ENCODE measurements at places on chromosomes 13 and 19.

- no peak for DNase-seq
These were observed 6.0 kb downstream of the PLAUR start for GRCh38 chr19:43664018-43664417.

DNA sequence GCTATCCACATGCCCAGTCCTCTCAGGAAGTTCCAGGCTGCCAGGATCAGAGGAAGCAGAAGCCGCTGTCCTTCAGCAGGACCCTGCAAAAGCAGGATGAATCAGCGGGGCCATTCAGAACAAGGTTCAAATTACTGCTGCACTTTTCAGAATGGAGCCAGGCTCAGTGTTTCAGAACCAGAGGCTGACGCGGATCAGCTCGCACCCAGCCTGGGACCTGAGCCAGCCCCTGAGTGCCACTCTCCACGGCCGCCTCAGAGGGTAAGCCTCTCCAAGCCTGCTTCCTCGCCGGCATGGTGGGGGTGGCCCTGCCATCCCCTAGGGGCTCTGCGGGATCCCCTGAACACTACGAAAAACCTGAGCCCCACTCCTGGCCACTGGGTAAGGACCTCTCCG lies 24.7 kb downstream of the RASA3 start:
- no peak for DNase-seq

- DNase-seq, result no peak
These were observed 117.7 kb downstream of the ENOX1 start for GRCh38 chr13:43669101-43669500.

GRCh38 chr19:6737873-6738786 lies 750 bp upstream of the GPR108 start:
- peak; percentile 81 for DNase-seq

DNA sequence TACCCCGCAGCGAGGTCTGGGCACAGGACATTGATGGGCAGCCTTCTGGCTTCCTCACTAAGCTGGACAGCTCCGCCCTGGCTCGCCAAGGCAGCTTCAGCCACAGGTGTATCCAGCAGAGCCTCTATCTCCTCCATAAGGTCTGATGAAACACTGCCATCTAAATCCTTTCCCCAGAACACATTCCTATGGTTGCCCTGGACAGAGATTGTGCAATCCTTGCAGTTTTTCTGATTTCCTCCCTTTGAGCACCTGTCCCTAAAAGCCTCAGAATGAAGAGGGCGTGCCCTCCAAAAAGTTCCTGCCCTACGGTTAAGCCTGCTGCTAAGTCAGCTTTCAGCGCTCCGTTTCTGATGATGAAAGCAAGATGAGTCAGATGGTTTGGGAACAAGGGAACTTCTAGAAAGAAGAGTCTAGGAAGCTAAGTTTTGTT lies 21.0 kb downstream of the CLEC4M start:
- peak; percentile 69 for DNase-seq

DNA sequence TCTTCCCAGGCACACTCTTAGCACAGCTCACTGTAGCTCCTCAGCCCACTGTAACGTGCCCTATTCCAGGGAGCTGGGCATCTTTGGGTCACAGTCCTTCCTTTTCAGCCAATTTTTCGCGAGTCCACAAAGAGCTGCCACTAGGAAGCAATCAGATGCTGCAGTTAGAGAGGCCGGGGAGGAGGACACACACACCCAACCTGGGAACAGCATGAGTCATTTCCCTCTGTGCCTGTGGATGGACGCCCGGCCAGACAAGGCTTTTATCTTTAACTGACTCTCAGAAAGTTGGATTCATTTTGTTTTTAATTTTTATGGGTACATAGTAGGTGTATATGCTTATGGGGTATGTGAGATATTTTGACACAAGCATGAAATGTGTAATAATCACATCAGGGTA lies 918.6 kb downstream of the UQCRFS1 start:
- DNase-seq, result no peak

DNA sequence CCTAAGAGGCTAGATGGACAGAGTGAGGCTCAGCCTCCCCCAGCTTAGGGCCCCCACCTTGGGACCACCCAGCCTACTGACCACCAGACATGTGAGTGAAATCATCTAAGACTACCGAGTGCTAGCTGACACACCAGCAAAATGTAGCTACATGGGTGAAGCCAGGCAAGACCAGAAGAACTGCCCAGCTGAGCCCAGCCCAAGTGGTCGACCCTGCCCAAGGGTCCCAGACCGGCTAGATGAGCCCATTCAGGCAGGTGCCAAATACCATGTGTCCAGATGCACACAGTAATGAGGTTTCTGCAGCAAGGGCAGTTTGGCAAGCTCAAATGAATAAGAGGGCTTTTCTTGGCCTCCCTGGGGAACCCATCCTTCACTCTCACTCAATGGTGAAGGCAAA lies 56.6 kb downstream of the ZNF557 start:
- DNase-seq, result no peak

DNA sequence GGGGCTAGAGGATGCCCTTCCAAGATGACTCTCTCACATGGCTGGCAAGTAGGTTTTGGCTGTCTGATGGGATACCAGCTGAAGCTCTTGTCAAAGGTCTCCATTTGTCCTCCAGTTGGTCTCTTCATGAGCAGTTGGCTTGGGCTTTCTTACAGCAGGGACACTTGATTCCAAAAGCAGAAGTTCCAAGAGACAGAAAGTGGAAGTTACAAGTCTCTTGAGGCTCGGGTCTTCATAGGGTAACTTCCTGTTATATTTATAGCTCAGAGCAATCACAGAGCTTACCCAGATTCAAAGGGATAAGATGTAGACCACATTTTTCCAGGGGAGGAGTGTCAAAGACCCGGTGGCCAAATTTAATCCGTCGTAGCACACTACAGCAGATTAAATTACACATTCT lies 440.0 kb downstream of the RFC3 start:
- DNase-seq, result no peak

GRCh38 chr19:14033946-14034345 lies 2.4 kb downstream of the IL27RA start:
- no peak for DNase-seq

- DNase-seq, result no peak
These were observed 24.4 kb upstream of the MYCBP2 start for GRCh38 chr13:77351315-77351714.

DNA sequence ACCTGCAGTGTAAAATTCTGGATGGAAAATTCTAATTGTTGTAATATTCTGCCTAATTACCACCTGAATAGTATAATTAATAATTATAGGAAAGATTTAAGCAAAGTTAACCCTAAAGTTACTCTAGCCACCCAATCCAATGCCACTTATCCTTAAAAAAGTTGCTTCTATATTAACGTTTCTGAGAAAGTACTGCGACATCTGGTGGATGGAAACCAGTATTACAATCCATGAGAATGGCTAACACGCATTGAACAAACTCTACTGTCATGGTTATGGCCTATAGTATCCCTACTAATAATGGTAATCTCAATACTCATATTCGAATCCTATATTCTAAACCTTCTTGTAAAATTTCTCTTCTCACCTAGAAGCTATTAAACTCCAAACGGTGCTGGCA lies 1551.8 kb downstream of the SLITRK1 start:
- DNase-seq, result peak; percentile 14

- DNase-seq, result no peak
These were observed 124.6 kb downstream of the GGACT start for GRCh38 chr13:100464006-100464405.

- no peak for DNase-seq
These were observed 17.6 kb upstream of the TNFRSF19 start for GRCh38 chr13:23552661-23553060.

DNA sequence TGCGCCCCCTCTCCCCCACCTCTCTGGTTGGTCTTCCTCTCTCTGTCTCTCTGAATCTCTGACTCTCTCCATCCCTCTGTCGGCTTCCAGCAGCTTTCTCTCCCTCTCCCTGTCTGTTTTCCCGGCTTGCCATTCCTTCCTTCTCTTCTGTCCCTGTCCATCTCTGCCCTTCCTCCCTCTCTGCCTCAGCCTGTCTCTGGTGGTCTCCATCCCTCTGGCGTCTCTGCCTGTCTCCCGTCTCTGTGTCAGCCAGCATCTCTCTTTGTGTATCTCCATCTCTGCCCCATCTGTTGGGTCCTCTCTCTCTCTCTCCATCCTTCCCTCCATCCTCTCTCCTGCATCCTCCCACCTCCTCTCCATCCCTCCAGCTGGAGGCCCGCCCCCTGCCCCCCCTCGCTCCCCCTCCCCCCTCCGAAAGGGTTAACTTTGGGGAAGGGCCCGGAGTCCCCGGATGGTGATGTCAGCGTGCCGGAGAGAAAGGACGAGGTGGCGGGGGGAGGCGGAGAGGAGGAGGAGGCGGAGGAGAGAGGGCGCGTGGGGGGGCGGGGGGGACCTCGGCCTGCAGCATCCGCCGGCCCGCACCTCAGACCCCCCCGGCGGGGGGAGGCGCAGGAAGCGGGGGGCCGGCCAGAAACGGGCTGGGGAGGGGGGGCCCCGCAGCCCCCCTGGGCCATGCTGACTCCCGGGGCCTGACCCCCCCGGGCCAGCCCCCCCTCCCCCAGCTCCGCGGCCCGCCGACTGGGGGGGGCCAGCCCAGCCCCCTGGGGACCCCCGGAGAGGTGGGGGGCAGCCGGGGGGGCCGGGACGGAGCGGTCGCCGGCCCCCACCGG lies at the start of gene BRSK1:
BRSK1 (plus strand) TSS at position 450 of the 830 bp plus-strand sequence. CDS start 446 bp downstream, outside the sequence.
- DNase-seq, result peak; percentile 83

GRCh38 chr19:8240274-8241229 lies 31.4 kb downstream of the CERS4 start:
- DNase-seq, result peak; percentile 38

- DNase-seq, result no peak
These were observed 73.3 kb downstream of the FGF9 start for GRCh38 chr13:21744149-21744548.

- no peak for DNase-seq
These were observed 1390.7 kb downstream of the SLITRK5 start for GRCh38 chr13:89061821-89062220.

- DNase-seq, result peak; percentile 28
These were observed 105.8 kb downstream of the SOX1 start for GRCh38 chr13:112172641-112173251.

GRCh38 chr13:62887046-62887445 lies 1471.4 kb upstream of the PCDH20 start:
- no peak for DNase-seq

DNA sequence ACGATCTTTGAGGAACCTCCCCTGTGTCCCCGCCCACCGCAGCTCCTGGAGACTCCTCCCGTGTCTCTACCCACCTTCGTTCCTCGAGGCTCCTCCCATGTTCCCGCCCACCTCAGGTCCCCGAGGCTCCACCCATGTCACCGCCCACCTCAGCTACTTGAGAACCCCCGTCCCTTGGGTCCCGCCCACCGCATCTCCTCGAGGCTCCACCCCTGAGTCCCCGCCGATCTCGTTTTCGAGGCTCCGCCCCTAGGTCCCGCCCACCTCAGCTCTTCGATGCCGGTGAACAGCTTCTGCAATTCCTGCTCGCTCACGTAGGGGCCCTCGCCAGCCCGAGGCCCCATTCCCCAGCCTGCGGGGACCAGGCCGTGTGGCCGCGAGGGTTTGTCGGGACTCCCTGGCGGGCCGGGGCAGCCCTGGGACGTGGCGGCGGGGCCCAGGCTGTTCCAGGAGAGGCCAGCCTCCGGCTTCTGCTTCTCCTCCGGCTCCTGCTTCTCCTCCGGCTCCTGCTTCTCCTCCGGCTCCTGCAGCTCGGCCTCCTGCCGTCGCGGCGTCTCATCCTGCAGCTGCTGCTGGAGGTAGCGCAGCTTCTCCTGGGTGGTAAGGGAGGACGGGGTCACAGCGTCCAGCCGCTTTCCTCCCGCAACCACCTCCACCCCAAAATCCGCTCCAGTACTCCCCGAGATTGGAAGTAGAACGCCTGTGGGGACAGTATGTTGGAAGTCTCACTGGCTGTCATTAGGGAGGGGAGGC lies 16.7 kb downstream of the TSKS start:
- peak; percentile 57 for DNase-seq

DNA sequence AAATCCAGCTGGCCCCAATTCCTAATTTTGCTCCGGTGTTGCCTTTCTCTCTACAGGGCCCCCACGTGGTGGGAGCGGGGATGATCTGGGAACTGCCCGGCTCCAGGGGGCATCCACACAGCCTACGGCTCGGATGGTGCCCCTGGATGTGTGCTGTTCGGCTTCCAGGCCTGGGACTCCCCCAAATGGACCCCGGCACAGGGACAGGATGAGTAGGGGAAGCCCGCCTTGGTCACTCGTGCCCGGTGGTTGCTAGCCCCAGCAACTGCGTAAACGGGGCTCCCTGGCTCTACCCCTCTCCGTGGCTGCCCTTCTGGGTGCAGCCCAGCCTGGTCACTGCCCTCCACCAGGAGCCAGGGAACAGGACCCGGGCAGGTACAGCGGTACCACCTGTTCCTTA lies 111.5 kb downstream of the TEX26 start:
- DNase-seq, result no peak

DNA sequence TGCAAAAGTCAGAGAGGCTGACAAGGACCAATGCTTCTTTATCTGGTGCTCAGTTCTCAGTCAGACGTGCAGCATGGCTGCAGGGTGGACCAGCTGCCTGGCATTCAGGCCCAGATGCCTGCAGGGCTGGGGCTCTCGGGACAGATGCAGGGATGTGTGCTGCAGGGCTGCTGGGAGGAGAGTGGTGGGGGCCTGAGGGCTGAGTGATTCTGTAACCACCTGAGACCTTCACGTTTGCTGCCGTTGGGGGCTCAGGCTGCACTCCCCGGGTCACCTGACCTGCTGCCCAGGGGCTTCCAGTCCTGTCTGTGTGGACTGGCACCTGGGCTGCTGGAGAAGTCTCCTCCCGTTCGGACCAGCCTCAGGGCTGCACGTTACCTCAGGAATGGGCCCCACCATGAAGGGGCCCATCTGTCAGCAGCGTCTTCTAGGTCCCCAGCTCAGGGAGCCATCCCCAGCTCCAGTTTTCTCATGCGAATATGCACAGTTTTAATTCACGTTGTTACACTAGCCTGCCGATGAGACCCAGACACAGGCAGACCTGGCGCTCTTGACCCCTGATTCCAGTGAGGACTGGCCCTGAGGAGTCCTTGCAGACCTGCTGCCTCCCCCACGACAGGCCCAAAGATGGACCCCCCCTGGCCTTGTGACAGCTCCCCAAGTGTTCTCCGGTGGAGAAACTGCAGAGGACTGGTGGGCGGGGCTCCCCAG lies 16.9 kb downstream of the KCTD15 start:
- no peak for DNase-seq

DNA sequence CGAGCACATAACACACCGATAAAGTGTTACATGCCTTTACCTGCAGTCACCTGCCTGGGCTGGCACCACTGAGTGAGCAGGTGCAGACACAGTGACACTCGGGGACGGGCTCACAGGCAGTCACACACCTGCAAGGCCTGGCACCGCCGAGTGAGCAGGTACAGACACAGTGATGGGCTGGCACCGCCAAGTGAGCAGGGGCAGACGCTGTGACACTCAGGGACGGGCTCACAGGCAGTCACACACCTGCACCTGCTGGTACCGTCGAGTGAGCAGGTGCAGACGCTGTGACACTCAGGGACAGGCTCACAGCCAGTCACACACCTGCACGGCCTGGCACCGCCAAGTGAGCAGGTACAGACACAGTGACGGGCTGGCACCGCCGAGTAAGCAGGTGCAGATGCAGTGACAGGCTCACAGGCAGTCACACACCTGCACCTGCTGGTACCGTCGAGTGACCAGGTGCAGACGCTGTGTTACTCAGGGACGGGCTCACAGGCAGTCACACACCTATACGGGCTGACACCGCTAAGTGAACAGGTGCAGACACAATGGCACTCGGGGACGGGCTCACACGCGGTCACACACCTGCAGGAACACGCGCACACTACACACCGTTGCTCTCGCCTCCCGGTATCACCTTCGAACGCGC lies 470 bp downstream of the ZNF835 start:
- DNase-seq, result peak; percentile 21

GRCh38 chr19:10290357-10290875 lies 664 bp downstream of the ICAM5 start:
- no peak for DNase-seq

All from cerebellar cortex (tissue), 1 donor.